ENCODE measurements at places on chromosomes 4 and X.

DNA sequence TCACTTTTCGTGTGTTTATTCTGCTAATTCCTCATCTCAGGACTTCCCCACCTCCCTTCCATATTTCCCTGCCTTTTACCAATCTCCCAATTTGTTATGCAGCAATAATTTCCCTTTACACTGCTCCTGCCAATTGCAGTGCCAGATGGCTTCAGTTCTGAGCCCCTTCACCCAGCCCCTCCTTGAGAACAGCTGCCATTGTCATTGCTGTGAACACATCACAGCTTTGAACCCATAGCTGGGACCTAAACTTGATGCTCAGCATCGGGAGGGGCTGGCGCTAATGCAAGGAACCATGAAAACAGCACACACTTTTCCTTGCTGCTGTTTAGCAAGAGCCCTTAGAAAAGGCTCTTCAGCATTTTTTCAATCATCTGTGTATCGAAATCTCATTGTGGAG is 104.9 kb downstream of the ALPK1 start:
- DNase-seq = no peak

GRCh38 chrX:111742018-111742417 is 61.0 kb downstream of the ALG13 start:
- no peak for DNase-seq

DNA sequence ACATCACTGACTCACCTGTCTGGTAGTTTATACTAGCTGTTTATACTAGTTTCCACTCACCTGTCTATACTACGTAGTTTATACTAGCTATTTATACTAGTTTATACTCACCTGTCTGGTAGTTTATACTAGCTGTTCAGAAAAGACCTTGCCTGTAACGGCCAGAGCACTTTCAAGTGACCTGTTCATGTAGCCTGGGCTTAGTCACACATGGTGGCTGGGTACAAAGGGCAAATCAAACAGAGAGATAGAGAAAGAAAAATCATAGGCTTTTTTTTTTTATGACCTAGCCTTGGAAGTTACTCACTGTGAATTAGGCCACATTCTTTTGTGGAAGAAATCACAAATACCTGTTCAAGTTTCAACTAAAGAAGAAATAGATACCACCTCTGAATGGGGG is 30.7 kb upstream of the SPANXN4 start:
- no peak for DNase-seq

GRCh38 chr4:31045724-31046318 is 325.7 kb downstream of the PCDH7 start:
- DNase-seq = no peak

DNA sequence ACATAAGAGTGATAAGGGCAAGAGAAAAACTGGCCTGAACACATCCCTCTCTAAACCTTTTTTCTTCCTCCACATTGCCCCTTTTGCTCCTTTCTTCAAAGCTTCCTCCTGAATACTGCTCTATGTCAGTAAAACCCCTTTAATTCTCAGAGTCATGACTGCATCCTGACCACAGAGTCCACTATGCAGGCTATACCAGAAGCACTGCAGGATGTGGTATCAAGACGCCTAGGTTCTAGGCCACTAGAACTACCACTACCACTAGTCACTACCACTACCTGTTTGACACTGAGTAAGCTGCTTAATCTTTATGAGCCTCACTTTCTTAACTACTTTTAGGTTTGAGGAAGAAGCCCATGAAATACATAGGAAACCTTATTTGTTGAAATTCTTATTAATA is 38.7 kb downstream of the ARHGEF9 start:
- no peak for DNase-seq

DNA sequence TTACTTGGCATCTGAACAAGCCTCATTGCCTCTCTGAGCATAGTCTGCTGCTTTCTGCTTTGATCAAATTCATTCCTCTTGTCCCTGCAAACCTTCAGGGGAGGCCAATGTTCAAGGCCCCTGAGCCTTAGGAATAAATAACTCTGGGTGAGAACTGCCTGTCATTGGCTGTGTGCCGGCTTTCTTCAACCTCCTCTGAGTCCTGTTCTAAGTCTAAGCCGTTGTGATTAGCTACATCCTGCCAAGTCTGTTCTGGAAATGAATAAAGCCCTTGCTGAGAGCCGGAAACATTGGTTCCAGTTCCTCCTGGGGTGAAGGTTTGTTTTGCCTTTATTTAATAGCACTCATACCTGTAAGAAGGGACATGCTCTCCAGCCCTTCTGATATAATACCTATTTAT is 13.8 kb downstream of the RNF4 start:
- no peak for DNase-seq

GRCh38 chr4:23384741-23385140 is 505.1 kb downstream of the PPARGC1A start:
- no peak for DNase-seq

- DNase-seq = no peak
Observed at GRCh38 chr4:159460371-159460770, 357.5 kb downstream of the RAPGEF2 start.

GRCh38 chrX:9557521-9557920 is 92.7 kb downstream of the TBL1X start:
- no peak for DNase-seq

GRCh38 chr4:79620617-79621016 is 212.6 kb upstream of the GK2 start:
- no peak for DNase-seq

GRCh38 chr4:158201322-158201721 is 9.0 kb upstream of the TMEM144 start:
- no peak for DNase-seq

DNA sequence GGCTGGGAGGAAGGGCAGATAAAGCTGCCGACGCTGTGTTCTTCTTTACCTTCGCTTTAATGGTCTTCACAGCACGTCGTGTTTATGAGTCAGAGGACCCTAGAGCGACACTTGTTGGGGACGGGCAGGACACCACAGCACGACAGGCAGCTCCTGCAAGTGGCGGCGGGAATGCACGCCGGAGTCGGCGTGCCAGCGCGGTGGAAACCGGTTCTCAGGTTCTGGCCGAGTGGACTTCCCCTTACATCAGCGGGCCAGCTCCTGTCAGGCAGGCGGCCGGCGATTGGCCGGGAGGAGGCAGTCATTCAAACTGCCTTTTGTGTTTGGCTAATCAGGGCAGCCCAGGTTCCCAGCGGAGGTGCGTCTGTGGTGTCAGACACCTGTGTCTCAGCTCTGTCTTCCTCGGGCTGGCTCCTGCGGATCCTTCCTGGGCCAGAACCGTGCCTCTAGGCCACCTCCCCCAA is 150.9 kb downstream of the SHROOM3 start:
- peak; percentile 62 for DNase-seq

- DNase-seq = no peak
Observed at GRCh38 chr4:61375301-61375700, 175.2 kb downstream of the ADGRL3 start.

GRCh38 chrX:12894074-12895030 is 12.1 kb upstream of the TLR8 start:
- DNase-seq = no peak
